ENCODE measurements at places on chromosomes 1 and 21.

DNA sequence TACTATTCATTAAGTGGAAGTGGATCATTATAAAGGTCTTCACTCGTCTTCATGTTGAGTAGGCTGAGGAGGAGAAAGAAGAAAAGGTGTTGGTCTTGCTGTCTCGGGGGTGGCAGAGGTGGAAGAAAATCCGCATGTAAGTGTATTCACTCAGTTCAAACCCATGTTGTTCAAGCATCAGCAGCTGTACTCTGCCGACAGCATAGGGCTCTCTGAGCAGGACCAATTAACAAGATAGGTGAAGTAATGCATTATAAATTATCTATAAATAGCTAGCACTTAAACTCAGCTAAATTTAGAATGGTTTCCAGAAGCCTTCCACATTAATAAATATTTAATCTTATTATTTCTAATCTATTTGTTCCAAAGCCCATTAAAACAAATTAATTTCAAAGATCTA, 116.8 kb downstream of the RGS2 start:
- DNase-seq: no peak

GRCh38 chr1:28950449-28950848, 36.1 kb downstream of the EPB41 start:
- no peak for DNase-seq

DNA sequence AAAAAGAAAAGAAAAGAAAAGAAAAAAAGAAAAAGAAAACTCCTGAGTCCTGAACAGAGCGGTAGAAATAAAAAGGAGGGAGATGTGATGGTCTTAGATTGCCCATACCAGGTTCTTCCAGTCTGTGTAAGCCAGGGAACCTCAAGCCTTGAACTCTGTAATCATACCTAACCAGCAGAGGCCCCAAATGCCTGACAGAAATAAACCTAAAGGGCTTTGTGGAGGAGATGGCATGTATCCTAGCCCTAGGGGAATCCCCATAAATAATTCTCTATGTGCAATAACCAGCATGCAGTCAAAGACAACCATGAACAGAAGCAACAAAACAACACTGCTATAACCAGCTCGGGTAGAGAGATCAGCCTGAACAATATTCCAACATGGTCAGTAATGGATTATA, 40.4 kb downstream of the USP48 start:
- no peak for DNase-seq

DNA sequence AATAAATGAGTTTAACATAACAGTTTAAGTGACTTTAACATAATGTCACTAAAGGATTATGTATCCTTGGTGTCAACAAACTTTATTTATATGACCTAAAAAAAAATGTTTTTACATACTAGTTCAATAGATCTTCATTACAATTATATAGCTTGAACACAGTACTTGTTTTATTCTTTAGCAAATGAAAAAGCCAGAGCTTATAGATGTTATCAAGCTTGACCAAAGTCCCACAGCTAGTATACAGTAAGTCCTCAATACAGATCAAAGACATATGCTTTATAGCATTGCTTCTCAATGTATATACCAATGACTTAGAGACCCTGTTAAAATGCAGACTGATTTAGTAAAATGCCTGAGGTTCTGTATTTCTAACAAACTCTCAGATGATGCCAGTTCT, 42.4 kb downstream of the UCHL5 start:
- no peak for DNase-seq
